ENCODE measurements at places on chromosomes 7 and 10. TPM values are rescaled to one million over a fixed set of nuclear protein-coding genes. Genes with fewer than 3 reads are reported as not detected.
A peak's percentile ranks its signal among the peaks of the same experiment; 100 is the strongest.

- peak; percentile 35 for DNase-seq
Observed at GRCh38 chr7:140213684-140214074, 36.9 kb upstream of the KDM7A start.

- no peak for DNase-seq
Observed at GRCh38 chr7:117946151-117946633, 73.0 kb upstream of the CTTNBP2 start.

DNA sequence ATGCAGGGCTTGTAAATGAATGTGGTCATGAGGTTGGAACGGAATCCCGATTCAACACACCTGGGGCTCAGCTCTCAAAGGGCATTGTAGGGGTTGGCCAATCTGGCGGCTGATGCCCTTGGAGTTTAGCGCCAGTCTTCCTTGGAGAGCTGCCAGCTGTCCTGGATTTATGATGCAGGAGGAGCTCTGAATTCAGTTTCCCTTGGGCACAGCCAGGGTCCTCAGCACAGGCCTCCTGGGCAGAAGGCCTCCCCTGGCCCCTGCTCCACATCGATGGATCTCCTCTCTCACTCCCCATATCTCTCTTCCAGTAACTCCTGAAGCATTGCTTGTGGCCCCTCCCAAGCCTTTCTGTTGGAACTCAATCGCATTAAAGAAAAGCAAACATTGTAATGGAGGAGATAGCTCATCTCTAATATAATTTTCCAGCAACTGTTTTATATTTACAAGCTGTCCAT is 985 bp upstream of the CYTH3 start:
- DNase-seq = no peak

DNA sequence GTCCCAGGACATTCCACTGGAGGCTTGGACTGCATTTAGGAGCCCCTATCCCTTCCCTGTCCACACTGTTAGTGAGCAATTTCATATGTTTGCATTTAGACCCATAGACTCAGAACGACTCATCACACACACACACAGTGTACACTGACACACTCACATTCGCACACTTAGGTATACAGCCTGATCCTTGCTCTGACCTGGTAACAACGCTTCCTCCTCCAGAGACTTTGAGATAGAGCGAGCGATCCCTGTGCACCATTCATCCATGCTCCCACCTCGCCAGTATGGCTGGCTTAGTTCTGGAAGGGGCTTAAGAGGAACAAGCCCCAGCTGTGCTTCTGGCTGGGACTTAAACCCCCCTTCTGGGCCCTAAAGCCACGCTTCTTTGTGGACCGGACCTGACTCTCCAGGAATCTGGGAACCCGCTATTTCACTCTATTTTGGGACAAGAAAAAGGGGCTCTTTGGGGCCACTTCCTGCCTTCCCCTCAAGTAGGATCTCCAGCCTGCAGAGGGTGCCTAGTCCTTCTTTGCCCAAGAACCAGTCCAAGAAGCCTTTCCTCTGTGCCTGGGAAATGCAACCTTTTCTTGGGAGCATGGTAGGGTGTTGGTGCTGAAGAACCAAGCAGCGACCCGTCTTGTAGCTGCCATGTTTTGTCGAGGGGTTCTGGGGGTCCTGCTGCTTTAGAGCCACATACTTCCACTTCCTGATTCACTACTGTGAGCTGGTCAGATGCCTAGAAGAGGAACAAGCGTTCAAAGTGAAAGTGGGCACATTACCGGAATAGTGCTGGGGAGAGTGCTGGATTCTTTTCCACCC is 1.1 kb upstream of the HOXA13 start:
- peak; percentile 32 for DNase-seq

GRCh38 chr10:81444242-81444929 is 430.6 kb upstream of the NRG3 start:
- no peak for DNase-seq

DNA sequence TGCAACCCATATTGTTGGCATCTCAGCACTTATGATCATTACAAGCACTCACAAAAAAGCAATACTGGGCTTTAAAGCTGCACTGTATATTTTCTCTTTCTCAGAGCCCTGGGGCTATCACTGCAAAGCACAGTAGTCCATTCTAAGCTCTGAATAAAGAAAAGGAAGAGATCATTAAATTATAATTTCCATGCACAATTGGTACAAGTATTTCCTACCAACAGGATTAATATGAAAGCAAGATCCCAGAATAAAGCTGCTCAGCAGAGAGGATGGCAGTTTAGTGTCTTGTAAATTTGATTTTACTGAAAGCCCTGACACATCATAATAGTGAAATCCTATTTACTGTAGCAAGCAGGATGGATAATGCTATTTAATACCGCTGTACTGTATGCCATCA is 205.3 kb downstream of the CHCHD3 start:
- no peak for DNase-seq

Gene SKIDA1
- total RNA-seq = not detected

Gene FRA10AC1
- 7.6 TPM for total RNA-seq
